ENCODE measurements at places on chromosomes 3 and 15. TPM values are rescaled to one million over a fixed set of nuclear protein-coding genes. Genes with fewer than 3 reads are reported as not detected.

DNA sequence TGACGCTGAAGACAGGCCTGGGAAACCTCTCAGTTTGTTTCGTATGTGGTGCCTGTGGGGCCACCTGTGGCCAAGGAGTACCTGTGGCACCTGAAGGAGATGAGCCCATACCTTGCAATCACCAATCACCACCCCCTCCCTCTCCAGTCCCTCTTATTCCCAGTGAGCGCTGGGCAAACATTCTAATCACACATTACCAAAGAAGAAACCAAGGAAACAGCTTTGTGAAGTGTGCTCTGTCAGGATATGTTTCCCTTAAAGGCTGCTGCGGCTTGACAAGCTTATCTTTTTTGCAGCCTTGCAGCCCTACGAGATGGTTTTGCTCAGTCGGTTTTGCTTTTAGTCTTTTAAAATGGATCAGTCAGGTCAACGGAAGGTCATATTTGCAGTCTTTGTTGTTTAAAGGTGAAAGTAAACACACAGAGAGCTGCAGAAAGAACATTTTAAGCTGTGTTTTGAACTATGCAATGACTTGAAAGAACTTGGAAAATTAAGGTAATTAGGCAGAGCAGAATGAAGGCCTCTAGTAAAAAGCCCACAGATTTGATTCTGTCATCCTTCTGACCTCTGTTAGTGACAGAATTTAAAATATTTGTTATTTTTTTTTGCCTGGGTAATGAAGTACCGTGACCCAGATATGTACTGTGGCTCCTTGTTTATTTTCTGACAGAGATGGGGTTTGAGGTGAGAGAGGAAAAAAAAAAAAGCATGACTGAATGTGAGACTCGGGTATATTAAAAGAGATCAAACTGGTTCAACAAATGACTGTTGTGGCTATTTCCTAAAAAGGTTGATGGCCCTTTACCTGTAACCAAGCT is 461.4 kb downstream of the NSUN3 start:
- no peaks in the 10 kb centered on the region for H3K36me3 ChIP-seq
- no peak overlapping the region for H3K27ac ChIP-seq
- DNase-seq, result no peak

DNA sequence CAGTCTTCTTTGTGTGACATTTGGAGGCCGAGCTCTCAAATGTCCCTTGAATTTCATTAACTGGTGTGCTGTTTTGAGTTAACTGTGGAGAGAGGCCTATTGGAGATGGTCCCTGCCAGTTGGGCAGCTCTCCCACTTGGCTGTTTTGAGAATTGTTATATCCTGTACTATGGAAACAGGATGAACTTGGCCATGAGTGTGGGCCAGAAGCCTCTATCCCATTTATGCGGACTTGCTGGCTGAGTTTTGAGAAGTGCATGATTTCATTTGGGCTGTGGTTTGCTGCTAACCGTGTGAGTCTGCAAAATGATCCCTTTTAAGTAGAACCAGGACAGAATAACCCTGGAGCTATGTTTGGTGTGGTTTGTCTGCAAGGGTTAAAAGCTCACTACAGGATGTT is 366.0 kb downstream of the PTPRG start:
- H3K4me1 ChIP-seq, result no peaks in the 10 kb centered on the region
- no peak overlapping the region for H3K4me3 ChIP-seq
- H3K36me3 ChIP-seq, result no peaks in the 10 kb centered on the region
- no peak overlapping the region for H3K27ac ChIP-seq
- H3K27me3 ChIP-seq, result no peaks in the 10 kb centered on the region

DNA sequence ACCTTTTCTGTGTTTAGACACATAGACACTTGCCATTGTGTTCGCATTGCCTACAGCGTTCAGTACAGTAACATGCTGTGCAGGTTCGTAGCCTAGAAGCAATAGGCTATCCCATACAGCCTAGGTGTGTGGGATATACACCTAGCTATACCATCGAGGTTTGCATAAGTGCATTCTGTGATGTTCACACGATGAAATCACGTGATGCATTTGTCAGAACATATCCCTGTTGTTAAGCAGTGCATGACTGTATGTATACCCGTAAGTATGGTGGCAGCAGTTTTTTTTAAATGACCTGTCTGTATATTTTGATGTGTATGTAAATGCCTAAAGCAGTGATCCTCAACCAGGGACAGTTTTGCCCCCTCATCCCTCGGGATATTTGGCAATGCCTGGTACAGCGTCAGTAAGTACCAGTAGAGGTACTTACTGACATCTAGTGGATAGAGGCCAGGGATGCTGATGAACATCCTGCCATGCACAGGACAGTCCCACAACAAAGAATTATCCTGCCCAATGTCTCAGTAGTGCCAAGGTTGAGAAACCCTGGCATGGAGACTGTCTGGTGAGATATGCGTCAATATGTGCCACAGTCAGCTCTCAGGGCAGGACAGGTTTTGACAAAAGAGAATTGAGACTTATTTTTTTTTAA is 129.1 kb downstream of the HCN4 start:
- no peaks in the 10 kb centered on the region for H3K36me3 ChIP-seq
- H3K4me3 ChIP-seq, result no peak overlapping the region
- H3K27me3 ChIP-seq, result no peaks in the 10 kb centered on the region
- no peak for DNase-seq

GRCh38 chr3:136296960-136297359 is 46.8 kb downstream of the PCCB start:
- H3K36me3 ChIP-seq, result 0 out of 2 replicates have a peak, but pooled peaks cover 13% of the 10 kb centered on the region
- H3K27me3 ChIP-seq, result no peaks in the 10 kb centered on the region
- no peaks in the 10 kb centered on the region for H3K4me1 ChIP-seq
- DNase-seq, result no peak
- no peak overlapping the region for H3K27ac ChIP-seq
- H3K4me3 ChIP-seq, result no peak overlapping the region

- H3K27me3 ChIP-seq, result no peaks in the 10 kb centered on the region
- H3K27ac ChIP-seq, result no peak overlapping the region
- H3K4me3 ChIP-seq, result no peak overlapping the region
- DNase-seq, result no peak
These were observed 14.8 kb downstream of the BDH1 start for GRCh38 chr3:197540961-197541377.

- no peaks in the 10 kb centered on the region for H3K36me3 ChIP-seq
- DNase-seq, result no peak
- H3K4me1 ChIP-seq, result no peaks in the 10 kb centered on the region
- no peak overlapping the region for H3K27ac ChIP-seq
- no peaks in the 10 kb centered on the region for H3K27me3 ChIP-seq
These were observed 43.0 kb downstream of the SAXO2 start for GRCh38 chr15:82305621-82306048.

DNA sequence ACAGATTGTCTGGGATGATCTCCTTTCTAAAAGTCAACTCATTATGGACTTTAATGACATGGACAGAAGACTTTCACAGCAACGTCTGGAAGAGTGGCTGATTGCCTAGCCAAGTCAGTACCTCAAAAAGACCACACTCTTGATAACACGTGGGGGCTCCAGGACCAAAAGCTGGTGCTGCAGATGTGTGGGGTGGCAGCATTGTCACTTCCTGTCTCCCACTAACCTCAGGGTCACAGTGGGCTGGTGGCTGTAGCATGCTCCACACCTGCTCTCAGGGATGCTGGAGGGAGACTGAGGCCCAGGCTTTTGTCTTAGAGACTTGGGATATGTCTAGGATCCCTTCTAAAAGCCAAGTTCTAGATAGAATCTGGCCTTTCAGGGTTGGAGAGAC is 118.1 kb downstream of the APBA2 start:
- peaks cover 4% of the 10 kb centered on the region for H3K4me1 ChIP-seq
- H3K27me3 ChIP-seq, result no peaks in the 10 kb centered on the region
- H3K27ac ChIP-seq, result no peak overlapping the region
- no peak for DNase-seq
- no peak overlapping the region for H3K4me3 ChIP-seq

GRCh38 chr3:161423911-161424522 is 52.7 kb upstream of the SPTSSB start:
- peaks cover 26% of the 10 kb centered on the region for H3K4me1 ChIP-seq
- no peaks in the 10 kb centered on the region for H3K27me3 ChIP-seq
- no peaks in the 10 kb centered on the region for H3K36me3 ChIP-seq
- H3K27ac ChIP-seq, result no peak overlapping the region

- no peak overlapping the region for H3K4me3 ChIP-seq
- no peaks in the 10 kb centered on the region for H3K27me3 ChIP-seq
- H3K4me1 ChIP-seq, result no peaks in the 10 kb centered on the region
- no peak overlapping the region for H3K27ac ChIP-seq
- DNase-seq, result no peak
These were observed 36.2 kb upstream of the ATOSA start for GRCh38 chr15:52715411-52715810.

DNA sequence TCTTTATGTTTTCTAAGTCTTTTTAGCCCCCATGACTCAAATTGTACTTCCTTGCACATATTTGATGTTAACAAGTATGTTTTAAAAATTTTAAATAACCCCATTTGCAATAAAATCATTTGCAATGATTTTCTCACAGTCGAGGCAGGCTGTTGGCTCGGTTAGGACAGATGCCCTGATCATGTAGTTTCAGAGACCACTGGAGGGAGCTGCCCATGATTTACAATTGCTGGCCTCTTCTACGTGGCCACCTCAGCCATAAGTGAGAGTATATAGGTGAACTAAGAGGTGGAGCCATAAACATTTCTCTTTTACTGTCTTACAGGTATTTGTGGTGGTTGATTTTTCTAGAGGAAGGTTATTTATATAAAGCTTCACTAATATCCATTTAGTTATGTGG is 1.7 kb downstream of the DTWD1 start:
- H3K27me3 ChIP-seq, result no peaks in the 10 kb centered on the region
- DNase-seq, result no peak
- H3K36me3 ChIP-seq, result peaks cover 18% of the 10 kb centered on the region
- H3K4me3 ChIP-seq, result no peak overlapping the region
- H3K4me1 ChIP-seq, result peaks cover 30% of the 10 kb centered on the region

Gene MYRIP
- 0.11 TPM for total RNA-seq

DNA sequence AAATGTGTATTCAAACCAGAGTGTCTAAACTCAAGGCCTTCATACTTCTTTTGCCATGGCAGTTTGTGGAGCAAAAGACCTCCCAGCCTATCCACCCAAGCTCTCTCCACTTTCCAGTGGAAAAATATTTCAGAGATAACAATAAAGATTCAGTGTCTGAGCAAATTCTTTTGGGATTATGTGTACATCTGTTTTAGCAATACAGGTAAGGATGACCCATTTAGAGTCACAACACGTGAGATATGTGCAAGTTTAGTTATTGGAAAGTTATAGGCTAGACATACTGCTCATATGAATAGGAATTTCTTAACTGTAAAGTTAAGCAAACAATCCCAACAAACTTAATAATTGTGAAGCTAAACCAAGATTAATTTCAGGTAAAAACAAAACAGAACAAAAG is 174.5 kb upstream of the LRIG1 start:
- H3K4me1 ChIP-seq, result peaks cover 5% of the 10 kb centered on the region
- H3K4me3 ChIP-seq, result no peak overlapping the region
- no peaks in the 10 kb centered on the region for H3K36me3 ChIP-seq
- DNase-seq, result no peak

- H3K4me3 ChIP-seq, result no peak overlapping the region
- H3K4me1 ChIP-seq, result peaks cover 68% of the 10 kb centered on the region
- DNase-seq, result no peak
- H3K27ac ChIP-seq, result peak overlapping the region; percentile 79
- H3K36me3 ChIP-seq, result no peaks in the 10 kb centered on the region
- H3K27me3 ChIP-seq, result no peaks in the 10 kb centered on the region
These were observed 72.5 kb downstream of the IGF1R start for GRCh38 chr15:98720577-98721565.

Gene COL8A1
- total RNA-seq, result 42.2 TPM

DNA sequence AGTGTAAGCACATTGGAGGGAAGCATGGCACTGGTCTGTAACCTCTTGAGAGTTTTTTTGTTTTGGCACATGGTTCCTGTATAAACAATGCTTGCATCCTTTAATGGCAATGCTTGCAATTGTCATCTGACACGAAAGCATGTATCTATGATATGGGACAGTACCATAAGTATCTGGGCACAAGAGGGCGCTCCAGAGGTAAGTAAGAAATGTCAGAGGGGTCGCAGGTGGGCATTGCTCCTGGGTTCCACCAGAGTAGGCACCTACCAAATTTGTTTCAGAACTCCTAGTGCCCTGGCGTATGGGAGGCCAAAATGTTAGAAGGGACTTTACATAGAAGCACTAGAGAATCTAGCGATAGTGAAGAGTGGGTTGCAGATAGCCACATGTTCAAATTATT is 58.7 kb upstream of the BCHE start:
- DNase-seq, result no peak
- no peaks in the 10 kb centered on the region for H3K27me3 ChIP-seq
- no peak overlapping the region for H3K27ac ChIP-seq
- no peaks in the 10 kb centered on the region for H3K4me1 ChIP-seq

- H3K27ac ChIP-seq, result peak overlapping the region; percentile 98
- H3K4me3 ChIP-seq, result no peak overlapping the region
These were observed 44.0 kb upstream of the MANF start for GRCh38 chr3:51340989-51341636.

GRCh38 chr15:58870451-58870850 is 63.0 kb downstream of the SLTM start:
- H3K4me1 ChIP-seq, result no peaks in the 10 kb centered on the region
- no peaks in the 10 kb centered on the region for H3K36me3 ChIP-seq
- no peak overlapping the region for H3K27ac ChIP-seq
- H3K27me3 ChIP-seq, result no peaks in the 10 kb centered on the region
- DNase-seq, result no peak
- no peak overlapping the region for H3K4me3 ChIP-seq

Gene SLCO3A1
- total RNA-seq, result not detected

DNA sequence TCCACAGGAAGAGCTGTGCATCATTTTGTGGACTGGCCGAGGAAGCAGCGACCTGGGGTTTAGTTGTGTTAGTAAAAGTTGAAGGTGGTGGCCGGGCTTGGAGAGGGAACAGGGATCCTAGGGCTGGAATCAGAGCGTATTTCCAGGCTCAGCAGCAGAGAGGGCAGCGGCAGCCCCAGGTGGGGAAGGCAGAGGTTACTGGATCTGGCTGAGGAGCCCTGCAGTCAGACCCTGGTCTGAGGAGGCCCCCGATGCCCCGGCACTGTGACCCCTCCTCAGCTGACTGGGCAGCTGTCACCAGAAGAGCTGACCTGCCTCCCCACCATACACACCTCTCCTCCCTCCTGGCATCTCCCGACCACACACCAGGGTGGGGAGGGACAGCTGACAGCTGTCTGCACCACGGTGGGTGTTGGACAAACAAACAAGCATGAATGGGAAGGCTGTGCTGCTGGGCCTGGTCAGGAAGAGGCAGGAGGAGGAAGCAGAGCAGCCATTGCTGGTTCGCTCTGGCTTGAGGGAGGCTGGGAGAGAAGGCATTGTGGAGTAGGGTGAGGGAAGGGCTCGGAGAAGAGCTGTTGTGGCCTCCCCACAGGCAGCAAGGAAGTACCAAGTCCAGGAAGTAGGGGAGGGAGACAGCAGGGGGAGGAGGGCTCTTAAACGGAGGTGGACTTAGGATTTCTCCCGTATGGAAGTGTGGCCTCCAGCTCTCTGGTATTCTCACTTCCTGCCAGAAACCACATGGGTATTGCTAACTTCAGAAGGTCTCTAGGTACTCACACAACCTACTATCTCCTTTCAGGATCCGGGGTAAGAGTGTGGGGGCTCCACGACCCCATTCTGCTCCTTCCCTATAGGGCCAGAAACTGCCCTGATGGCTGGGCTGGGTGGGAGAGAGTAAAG is 49.5 kb upstream of the HACD2 start:
- no peak overlapping the region for H3K27ac ChIP-seq
- no peak overlapping the region for H3K4me3 ChIP-seq
